ENCODE measurements at places on chromosomes 6 and 20.
A peak's percentile ranks its signal among the peaks of the same experiment; 100 is the strongest.

DNA sequence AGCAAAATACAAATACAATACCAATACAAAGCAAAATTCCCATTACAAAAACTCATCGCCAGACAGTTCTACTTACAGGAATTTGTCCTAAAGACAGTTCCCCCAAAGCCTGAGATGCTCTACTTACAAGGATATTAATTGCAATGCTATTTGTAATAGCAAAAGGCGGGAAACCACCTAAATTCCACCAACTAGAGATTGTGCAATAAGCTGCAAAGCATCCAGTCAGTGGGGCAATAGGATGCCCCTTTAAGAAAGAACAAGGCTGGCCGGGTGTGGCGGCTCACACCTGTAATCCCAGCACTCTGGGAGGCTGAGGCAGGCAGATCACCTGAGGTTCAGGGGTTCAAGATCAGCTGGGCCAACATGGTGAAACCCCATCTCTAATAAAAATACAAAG lies 39.1 kb downstream of the FAM209B start:
- DNase-seq, result no peak

DNA sequence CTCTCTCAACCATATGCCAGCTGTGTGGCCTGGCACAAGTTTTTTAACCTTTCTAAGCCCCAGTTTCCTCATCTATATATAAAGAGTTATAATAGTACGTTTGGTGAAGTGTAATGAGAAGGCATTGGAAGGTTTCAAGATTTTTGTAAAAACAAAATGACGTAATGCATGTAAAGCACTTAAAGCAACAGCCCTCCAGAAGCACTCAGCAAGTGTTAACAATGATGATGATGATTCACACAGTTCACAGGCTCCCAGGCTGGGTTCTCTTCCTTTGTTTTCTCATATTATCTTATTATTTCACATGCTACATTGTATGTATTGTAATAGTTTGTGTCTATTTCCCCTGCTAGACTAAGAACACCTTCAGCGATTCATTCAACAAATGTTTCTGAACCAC lies 6.2 kb downstream of the CEP250 start:
- no peak for DNase-seq

- DNase-seq, result peak; percentile 67
These were observed 29.9 kb upstream of the PREP start for GRCh38 chr6:105432797-105433196.

DNA sequence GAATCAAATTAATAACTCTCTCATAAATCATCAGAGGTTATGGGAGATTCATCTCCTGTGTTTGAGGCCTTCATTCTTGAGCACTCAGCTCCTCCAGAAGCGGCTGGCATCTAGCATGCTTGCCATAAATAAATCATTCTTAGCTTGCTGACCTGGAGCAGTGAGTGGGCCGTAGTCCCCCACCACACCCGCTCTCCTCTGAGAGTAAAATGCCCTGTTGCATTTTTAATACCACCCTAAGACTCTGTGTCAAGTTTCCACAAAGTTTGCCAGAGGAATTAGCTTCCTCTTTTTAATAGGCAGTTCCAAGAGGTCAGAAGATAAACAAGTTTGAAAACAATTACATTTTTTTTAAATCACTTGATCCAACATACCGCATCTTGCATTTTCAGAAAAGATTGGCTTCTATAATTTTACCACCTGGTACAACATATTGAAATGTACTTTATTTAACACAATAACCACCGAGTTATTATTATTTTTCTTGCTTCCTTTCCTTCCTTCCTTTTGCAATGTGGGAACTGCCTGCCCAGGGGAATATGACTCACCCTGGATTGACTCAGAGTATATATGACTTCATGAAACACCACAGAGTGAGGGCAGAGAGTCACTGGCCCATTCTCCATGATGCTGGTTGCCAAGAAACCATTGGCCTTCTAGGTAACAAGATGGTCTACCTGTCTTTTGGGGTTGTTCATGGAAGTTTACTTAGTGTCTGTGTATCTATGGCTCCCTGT lies 29.4 kb upstream of the CLIC5 start:
- DNase-seq, result no peak

- no peak for DNase-seq
These were observed 3.6 kb downstream of the PAK5 start for GRCh38 chr20:9835302-9835701.

All from HS-27A (cell line).